ENCODE measurements at places on chromosomes 13 and 19.

- DNase-seq, result no peak
Observed at GRCh38 chr19:14459703-14460102, 15.5 kb downstream of the PTGER1 start.

- no peak for DNase-seq
Observed at GRCh38 chr13:109110159-109110558, 480.7 kb downstream of the MYO16 start.

- no peak for DNase-seq
Observed at GRCh38 chr19:27911122-27911898, 1301.6 kb downstream of the UQCRFS1 start.

DNA sequence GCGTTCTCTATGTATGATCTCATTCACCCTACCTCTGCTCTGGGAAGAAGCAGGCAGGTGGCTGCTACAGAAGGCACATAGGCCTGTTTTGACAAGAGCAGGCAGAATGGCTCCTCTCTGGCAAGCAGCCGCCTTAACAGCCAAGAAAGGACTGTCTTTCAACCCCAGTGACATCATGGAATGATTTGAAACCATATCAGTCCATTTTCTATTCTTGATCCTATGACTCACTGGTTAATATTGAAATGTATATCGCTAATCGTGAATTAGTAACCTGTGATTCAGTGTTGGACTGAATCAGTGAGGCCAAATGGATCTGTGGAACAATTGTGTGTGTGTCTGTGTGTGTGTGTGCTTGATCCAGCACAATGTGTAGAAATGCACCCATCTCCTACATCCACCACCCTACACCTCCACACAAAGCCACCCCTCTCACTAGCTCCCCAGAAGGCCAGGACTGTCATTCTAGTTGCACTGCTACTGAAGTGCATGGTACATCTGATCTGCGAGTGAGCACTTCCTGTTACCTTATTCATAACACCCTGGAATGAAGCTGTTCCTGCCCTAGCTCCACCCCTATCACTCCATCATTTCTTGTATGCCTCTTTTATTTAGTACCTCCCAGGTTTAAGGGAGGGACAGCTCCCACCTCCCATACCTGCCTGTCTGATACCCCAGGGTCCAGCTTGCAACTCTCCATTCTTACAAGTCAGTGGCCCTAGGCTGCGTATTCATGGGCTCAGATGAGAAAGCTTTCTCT is 460.0 kb downstream of the FOXO1 start:
- no peak for DNase-seq

DNA sequence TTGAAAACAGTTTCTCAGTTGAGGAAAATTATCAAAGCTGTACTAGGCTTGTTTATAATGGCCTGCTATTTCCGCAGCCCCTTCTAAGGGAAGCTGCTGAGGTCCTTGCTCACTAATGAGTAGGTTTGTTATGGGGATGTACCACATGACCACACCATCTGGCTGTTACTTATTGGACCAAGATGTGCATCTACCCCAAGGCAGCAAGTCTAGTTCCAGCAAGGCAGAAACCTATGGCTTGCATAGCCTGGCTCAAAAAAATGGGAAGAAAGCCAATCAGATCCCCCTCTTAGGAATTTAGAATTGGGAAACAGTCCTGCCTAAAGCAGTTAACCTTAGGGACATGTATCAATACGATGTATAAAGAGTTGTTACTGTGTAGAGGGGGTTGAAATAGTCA is 186.5 kb upstream of the SPRY2 start:
- no peak for DNase-seq

- no peak for DNase-seq
Observed at GRCh38 chr13:34357435-34358232, 539.7 kb downstream of the RFC3 start.

DNA sequence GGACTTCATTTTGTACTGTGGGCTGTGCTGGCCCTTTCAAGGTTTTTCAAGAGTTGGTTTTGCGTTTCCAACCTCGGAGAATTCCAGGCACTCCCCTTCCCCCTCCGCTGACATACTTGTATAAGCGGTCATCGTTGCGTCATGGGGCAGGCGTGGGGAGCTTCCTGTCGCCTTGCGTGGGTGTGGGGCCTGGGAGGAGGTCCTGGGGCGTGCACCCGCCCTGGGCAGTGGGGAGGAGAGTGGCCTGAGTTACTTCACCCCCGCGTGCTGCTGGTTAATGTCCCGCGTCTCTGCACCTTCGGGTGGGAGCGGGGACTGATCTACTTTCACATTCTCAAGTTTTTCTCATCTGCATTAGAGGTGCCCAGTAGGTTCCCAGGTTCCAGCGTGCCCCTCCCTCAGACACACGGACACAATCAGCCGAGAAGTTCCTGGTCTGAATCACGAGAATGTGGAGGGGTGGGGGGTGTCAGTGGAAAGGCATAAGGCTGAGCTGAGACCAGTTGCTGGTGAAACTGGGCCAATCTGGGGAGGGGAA is 4.1 kb downstream of the IER2 start:
- DNase-seq, result no peak

DNA sequence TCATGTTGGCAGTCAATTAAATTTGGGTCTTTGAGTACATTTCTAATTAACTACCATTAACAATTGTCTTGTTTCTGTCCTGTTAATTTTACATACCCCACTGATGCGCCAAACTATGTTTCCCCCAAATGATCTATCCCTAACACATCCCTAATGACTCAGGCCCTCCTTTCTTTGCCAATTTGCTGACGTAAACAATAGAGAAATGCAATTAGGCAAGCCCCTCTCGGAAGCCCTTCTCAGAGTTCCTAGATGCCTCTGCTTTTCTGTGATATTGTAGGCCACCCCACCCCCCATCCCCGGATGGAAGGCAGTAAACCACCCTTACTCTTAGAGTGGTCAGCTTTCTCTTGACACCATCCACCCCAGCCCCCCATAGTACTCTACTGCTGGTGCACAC is 74.2 kb downstream of the FLT1 start:
- no peak for DNase-seq

GRCh38 chr19:10230861-10231611 is at the start of gene S1PR2:
Gene S1PR2 (minus strand): TSS chr19:10231331. CDS start chr19:10224905, 6,426 bp downstream.
- peak; percentile 80 for DNase-seq

- DNase-seq, result no peak
Observed at GRCh38 chr19:51157265-51157664, 15.2 kb downstream of the SIGLEC7 start.

DNA sequence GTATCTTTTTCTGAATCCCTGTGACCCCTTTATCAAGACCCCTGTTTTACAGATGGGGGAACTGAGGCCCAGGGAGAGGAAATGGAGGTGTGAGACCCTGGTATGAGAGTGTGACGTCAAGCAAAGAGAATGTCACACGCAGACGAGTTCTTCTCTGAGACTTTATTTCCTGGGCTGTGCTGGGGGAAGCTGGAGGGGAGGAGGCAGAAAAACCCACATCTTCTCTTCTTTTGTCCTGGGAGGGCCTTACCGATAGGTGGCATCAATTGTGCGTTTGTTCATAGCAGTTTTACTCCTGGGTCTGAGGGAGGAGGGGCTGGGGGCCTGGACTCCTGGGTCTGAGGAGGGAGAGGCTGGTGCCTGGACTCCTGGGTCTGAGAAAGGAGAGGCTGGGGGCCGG is 4.9 kb upstream of the KLK15 start:
- DNase-seq, result peak; percentile 60

DNA sequence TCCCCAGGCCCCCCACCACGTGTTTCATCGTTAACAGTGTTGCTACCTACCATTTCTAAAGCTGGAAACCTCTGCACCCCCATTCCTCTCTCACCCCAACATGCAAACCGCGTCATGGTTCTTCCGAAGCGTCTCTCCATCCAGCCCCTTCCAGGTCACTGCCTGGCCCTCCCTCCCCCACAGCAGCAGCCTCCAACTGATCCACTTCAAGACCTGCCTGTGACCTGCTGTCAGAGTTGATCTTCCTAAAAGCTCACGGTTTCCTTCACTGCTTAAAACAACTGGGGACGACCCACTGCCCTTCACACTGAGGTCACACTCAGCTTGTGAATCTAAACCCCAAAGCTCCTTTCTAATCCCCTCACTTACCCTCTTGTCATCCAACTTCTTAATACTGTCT is 47.7 kb downstream of the STK24 start:
- no peak for DNase-seq

- no peak for DNase-seq
Observed at GRCh38 chr19:1728816-1729567, 24.3 kb upstream of the ONECUT3 start.

DNA sequence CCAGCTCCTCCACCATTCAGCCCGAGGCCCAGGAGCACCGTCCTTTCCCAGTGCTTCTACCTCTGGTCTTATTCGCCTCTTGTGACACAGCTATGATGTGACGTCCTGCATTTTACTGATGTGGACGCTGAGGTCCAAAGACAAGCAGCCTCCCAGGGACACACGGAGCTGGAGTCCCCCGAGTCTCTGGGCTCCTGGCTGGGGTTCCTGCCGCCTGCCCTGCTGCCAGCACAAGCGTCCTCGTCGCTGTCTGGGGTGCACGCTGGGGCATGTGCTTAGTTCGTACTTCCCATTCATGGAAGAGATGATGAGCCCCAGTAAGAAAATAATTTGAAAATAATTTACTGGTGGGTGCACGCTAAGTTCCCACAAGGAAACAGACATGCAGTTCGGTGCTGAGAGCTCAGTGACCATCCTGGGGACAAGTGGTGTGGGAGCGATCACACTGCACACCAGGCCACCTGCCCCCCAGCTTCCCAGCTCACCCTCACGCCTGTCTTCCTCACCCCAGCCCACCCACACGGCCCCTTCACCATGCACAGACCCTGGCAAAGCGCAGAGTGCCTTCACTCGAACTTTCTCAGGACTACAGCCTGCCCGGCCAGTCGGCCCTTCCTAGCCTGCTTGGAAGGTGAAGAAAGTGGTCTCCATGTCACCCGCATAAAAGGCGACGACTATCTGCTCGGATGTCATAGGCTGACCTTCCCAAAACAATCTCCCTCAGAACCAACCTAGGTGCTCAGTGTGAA is 14.2 kb upstream of the CFAP97D2 start:
- no peak for DNase-seq

GRCh38 chr13:113479179-113479578 is 11.3 kb downstream of the DCUN1D2 start:
- DNase-seq, result no peak

DNA sequence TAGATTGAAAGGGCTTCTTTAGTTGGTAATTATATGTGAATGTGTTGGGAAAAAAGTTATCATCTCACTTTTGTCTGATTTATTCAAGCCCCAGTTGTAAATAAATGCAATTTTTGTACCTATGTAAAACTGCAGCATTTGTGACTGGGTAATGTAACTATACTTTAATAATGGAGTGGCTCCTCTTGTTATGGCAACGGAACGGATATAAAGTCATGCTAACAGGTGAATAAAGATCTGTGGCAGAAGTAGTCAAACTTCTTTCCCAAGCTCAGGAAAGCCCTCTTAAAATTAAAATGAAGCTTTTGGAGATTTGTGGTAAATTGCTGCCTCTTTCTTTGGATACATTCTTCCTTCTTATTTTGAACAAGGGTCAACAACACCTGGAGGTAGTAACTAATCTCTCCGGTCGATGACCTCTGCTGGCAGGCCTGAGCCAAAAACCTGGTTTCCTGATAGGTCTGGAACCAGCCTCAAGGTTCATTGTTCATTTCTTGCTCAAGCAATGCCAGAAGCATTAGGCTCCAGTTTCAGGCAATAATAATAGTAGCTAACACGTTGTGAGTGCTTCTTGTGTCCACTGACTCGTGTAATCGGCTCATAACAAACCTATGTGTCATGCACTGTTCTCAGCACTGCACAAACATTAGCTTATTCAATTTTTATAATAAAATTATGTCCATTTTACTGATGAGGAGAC is 313.4 kb upstream of the DACH1 start:
- no peak for DNase-seq

DNA sequence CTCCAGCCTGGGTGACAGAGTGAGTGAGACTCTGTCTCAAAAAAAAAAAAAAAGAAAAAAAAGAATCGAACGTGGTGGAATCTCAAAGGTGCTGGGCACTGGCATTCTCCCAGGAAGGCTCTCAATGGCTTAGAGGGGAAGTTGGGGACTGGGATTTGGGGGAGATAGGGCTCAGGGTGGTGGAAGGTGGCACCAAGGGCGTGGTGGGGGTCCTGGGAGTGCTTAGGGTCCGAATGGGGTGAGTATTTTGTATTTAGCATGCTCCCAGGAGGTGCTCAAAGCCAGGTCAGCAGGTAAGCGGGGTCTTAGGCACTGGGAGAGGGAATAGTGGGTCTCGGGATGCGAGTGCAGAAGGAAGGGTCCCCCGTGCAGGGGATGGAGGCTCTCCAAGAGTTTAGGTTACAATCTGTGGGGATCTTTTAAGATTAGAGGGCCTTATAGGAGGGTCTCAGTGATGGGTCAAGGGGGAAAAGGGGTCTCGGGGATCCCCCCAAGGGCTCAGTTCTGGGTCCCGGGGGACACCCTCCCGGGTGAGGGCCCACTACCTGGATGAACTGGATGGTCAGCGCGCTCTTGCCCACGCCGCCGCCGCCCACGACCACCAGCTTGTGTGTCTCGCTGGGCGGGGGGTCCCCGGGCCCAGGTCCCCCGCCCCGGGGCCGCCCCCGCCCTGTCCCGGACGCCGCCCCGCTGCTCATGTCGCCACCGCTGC is 386 bp downstream of the RRAS start:
- peak; percentile 10 for DNase-seq
